Stimulated activated CD8-positive, alpha-beta memory T cell treated with anti-CD3 and anti-CD28 coated beads, Interleukin-15, amount 100 ng/mL, for 24 hours (primary cell): ENCODE measurements at places on chromosomes 11 and 22.

DNA sequence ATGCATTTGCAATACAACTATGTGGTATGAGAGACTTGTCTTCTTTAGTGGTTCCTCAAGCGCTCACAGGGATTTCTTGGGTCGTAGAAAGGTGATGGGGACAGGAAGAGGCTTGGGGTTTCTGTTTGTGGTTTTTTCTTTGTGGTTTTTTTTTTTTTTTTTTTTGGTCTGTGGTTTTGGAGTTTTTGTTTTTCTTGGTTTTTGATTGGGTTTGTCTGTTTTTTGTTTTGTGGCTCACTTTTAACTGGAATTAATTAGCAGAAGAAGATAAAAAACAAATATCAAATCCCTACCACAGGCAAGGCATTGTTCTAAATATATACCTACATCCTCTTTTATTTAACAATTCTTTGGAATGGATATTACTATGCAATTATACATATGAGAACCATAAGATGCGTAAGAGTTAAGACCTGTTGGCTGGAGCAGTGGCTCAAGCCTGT, 5.5 kb downstream of the TTC28 start:
- no peak for DNase-seq

GRCh38 chr11:44564166-44564565, 1.3 kb upstream of the CD82 start:
- no peak for DNase-seq

GRCh38 chr22:40414311-40414710, 43.9 kb downstream of the SGSM3 start:
- no peak for DNase-seq

DNA sequence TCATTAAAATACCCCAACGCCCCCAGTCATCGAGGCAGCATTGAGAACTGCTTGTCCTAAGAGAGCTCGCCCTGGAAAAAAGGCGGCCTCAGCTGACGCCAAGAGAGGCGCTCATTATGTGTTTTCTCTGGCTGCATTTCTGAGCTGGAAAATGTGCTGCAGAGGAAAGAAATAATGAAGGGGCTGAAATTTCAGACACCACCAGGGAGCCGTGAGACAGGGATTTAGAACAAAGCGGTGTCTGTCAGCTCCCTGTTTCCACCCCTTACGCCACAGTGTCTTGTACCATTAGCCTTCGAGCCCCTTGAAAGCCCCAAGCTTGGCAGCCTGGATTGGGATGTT, 14.4 kb downstream of the USH1C start:
- no peak for DNase-seq

- no peak for DNase-seq
These were observed 65.5 kb upstream of the THY1 start for GRCh38 chr11:119488256-119488995.

DNA sequence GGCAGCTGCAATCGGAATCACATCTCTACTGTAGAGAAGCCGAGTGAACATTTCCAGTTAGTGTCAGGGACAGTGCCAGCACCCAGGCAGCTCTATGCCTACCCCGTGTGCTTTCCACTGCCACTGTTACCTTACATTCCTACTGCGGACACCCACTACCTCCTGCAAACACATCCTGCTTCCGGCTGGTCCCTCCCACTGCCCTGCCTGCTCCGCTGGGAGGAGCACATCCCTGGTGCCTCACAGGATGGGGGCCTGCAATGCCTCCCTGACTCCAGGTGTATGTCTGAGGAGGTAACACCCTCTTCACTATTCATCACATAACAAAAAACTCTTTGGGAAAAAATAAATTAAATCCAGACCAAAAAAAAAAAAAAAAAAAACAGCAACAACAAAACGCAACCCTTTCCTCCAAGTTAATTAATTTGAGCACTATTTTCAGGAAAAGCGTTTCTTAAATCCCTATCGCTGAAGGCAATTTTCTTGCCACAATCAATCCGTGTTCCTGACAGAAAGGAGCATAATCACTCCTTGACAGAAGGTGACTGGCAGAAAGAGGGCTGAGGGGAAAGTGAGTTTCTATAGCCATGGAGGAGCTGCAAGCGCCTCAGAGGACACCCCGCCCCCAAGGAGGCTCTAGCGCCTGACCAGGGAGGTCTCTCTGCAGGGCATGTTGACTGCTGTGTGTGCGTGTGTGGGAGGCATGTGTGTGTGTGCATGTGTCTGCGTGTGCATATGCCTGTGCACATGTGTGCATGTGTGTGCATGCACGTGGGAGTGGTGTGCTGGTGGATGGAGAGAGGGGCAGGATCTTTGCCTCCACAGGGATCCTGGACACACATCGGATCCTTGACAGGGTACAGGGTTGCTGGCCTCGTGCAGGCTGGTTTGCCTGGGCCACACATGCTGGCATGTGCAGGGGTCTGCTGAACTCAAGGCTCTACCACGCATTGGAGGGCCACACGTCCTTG, 134.8 kb upstream of the NTM start:
- no peak for DNase-seq

DNA sequence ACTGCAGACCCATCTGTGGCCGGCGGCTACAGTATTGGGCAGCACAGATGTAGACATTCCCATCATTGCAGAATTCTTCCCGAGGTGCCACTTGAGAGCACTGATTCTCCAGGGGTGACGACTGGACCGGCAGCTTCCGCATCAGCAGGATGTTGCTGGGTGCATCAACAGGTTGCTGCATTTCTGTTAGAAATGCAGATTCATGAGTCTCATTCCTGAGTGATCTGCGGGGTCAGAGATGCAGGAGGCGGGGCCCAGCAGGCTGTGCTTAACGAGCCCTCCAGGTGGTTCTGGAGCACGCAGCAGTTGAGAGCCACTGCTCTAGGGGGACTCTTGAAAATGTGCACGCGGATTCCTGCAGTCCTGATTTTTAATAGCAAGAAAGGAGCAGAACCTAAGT, 321.8 kb downstream of the TBC1D22A start:
- DNase-seq, result no peak

DNA sequence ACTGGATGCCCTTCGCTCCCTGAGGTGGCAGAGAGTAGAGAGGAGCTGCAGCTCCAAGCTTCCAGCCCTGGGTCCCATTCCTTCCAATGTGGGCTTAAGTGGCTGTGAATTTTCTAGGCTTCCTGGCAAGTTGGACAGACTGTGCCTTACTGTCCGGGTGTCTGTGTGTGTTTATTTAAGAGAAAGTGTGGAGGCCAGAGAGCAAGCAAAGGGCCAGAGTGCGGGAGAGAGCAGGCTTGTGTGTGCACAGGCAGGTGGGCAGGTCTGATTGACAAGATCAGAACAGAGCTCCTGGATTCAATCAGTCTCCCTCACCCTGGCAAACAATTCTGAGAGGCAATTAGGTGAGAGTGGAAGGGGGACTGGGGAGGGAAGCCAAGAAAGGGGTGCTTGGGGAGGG, 347.0 kb downstream of the CADM1 start:
- DNase-seq, result no peak

GRCh38 chr22:50247748-50248147, 2.9 kb upstream of the TUBGCP6 start:
- no peak for DNase-seq

GRCh38 chr11:20112291-20113148, 47.8 kb downstream of the DBX1 start:
- no peak for DNase-seq

GRCh38 chr11:8058216-8058615, 22.8 kb upstream of the TUB start:
- no peak for DNase-seq

DNA sequence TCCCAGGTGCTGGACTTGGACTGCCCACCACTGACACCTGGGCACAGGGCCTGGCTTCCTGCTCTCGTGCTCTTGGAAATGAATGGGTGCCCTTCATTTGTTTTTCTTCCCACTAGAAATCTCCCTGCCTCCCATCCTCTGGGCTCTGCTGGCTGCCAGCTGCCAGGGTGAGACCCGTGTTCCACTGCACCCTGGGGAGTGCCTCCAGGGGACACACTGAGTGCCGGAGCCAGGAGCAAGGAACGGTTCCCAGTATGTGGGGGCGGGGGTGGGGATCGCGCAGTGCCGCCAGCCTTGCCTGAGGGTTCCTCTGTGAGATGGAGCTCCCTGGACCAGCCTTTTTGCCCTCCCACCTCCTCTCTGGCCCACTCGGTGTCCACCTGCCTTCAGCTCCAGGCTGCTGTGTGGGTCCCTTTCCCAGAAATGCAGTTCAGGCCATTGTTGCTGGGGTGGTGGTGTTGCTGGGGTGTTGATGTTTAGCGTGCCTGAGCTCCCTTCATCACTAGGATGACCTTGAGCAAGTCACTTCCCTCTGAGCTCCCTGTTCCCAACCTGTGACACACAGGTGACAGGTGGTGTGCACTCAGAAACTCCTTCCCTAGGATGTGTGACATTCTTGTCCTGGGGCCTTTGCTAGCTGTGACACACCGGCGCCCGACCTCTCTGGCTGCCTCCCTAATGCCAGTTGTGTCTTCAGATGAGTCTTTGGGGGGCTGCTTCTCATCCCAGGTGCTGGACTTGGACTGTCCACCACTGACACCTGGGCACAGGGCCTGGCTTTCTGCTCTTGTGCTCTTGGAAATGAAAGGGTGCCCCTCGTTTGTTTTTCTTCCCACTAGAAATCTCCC, 72.1 kb downstream of the MED15 start:
- DNase-seq, result no peak

GRCh38 chr11:35343033-35343598, 76.2 kb downstream of the SLC1A2 start:
- DNase-seq, result no peak

GRCh38 chr11:79377406-79377805, 63.4 kb downstream of the TENM4 start:
- DNase-seq, result no peak

GRCh38 chr22:28930357-28931007, 47.1 kb downstream of the ZNRF3 start:
- DNase-seq, result no peak

- no peak for DNase-seq
These were observed 39.0 kb upstream of the GDPD4 start for GRCh38 chr11:77340501-77340900.

- no peak for DNase-seq
These were observed 2.9 kb downstream of the CSNK1E start for GRCh38 chr22:38314051-38314932.

DNA sequence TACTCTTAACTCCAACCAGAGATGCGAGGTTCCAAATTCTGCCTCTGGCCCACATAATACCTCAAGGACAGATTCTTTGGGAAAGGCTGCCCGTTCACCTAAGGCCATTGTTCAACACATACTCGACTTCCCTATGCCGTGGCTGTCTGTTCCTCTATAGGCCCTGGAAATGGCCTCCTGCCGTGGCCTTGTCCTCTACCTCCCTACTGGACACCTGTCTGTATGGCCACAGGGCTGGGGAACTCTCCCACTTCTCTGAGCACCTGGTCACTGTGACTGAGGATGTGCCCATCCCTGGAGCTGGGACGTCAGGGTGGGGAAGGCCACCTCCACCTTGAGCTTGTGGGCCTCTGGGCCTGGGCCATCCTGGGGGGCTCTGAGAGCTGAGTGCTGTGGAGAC, 340.5 kb upstream of the B3GAT1 start:
- DNase-seq, result no peak

DNA sequence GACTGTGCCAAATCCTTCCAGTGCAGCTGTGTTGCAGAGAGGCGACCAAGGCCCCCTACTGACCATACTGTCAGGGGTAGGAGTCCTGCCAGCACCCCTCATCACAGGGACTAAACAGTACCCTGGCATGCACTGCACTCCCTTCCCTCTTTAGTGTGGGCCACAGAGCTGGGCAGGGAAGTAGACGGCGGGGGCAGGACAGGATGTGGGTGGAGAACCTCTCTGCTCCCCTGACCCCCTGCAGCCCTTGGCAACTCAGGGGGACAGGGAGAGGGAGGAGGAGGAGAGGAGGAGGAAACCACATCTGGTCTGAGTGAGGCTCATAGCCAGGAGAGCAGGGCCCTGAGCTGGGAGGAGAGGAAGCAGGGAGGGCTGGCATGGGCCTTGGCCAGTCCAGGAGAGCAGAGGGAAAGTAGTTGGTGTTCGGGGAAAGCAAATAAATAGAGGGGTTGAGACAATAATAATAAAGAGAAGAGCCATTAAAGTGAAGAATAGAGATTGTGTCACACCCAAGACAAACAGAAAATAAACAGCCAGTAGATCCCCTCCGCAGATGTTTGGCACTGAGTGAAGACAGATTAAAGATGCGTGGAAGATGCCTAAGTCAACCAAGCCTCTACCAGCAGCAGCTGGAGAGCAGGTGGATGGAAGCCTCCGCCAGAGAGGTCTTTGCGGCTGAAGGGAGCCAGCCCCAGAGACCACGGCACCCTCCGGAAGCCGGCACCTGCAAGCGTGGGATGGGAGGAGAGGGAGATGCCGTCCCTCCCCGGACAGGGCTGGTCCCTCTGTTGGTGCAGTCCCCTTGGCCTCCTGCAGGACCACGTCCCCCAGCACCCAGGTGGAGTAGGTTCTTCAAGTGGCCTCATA, 61.5 kb downstream of the RPUSD4 start:
- no peak for DNase-seq

DNA sequence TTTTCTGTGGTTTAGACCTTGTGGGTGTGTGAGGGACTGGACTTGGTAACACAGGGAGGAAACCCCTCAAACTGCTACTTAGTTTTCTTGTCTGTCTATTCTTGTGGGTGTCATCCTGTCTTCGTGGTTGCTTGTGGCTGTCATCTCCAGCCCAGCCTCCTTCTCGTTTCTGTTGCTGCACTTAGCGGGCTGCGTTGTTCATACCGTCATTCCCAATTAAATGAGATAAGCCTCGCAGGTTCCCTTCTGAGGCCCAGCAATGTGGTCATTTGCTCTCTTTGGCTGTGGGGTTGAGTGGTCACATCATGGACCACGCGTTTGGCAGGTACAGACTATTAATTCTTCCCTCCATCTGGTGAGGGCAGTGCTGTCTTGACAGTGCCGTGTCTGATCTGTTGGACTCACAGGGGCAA, 18.8 kb downstream of the PANX1 start:
- no peak for DNase-seq

DNA sequence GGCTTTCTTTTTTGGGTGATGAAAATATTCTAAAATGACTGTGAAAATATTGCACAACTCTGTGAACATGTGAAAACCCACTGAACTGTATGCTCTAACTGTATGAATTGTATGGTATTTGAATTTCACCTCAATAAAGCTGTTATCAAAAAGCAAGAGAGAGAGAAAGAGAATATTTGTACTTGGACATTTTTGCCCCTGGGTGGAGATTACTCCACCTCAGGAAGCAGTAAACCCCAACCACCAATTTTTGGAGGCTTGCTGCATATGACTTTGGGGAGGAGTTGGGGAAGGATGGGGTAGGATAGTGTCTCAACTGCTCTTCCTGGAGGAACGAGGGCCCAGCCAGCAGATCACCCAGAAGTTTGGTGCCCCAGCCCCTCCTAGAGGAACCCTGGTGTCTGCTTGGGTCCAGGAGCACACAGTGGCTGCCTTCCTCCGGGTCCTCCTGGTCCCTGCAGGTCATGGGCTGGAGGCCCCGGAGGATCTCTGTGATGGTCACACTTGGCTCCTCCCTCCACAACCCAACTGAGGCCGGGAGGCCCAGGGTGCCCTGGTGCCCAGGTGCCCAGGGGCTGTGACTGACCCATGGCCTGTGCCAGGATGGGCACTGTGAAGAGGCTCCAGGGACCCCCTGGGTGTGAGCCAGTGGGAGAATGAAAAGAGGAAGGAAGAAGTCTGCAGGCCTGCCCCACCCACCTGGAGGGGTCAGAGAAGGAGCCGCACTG, 15.3 kb upstream of the PICK1 start:
- no peak for DNase-seq

- DNase-seq, result no peak
These were observed 43.5 kb downstream of the PPFIA1 start for GRCh38 chr11:70313945-70314344.

GRCh38 chr11:2298795-2299761, 2.6 kb downstream of the C11orf21 start:
- DNase-seq, result no peak
